Ecto neural progenitor cell (in vitro differentiated cells): ENCODE measurements at places on chromosomes 11 and 22.

DNA sequence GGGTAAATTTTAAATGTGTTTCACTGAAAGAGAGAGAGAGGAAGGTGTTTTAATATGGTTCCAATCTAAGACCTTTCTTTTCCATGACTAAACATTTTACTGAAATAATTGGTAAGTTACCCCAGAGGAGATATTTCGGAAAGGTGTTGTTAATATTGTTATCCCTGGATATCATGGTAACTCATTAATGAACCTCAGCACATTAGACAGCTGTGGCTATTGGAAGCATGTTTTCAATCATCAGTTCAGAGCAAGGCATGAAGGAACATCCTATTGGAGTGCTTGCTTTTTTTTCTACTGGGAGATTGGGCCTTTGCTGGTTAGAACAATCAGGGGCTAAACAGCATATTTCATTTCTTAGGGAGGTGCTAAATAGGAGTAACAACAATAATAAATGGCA, 11.8 kb downstream of the BARX2 start:
- no peak for DNase-seq

GRCh38 chr11:1520663-1521267, 34.2 kb upstream of the MOB2 start:
- no peak for DNase-seq

DNA sequence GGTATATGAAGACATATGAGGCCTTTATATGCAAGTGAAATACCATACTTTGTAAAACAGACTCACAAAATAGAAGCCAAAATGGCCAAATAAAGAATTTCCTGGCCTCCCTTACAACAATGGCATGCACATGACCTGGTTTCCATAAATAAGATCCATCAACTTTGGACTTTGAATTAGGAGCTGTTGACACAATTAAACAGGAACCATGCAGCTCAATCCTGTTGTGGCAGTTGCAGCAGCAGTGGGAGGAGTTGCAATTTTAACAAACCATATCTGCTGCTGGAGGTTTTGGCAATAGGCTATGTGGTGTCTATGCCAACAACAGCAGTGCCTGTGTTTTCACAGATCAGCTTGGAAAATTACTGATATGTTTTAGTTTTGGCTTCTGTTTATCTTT, 818.6 kb downstream of the FAM181B start:
- no peak for DNase-seq

GRCh38 chr22:43666457-43666856, 145.6 kb downstream of the EFCAB6 start:
- DNase-seq, result no peak
